T-helper 17 cell (primary cell): ENCODE measurements at places on chromosomes 12 and 14. TPM values are rescaled to one million over a fixed set of nuclear protein-coding genes. Genes with fewer than 3 reads are reported as not detected.

The C2CD5 gene
- 31.6 TPM for total RNA-seq

DNA sequence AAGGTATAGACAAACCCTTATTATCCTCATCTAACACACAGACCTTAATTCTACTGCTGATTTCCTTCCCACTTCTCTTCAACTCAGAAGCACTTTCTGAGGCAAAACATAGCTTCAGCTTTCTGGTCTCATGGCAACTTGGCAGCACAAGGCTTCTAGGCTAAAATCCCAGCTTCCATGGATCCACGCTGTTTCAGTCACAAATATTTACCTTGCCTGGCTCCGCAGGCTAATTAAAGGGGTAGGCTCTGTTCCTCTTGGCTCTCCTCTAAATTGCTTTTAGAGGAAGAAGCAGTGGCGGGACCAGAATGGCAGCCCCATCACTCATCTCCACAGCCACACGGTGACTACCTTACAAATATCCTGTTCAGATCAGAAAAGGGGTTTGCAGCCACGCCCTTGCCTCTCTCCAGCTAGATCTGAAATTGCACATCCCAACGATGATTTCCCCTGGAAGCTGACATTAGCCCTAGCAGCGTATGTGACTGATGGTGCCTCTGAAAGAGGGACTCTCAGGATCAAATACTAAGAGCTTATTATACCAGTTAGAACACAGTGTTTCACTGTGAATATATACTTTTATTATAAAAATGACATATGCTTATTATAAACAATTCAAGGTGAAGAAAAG lies 221.5 kb upstream of the NUDT4 start:
- H3K4me1 ChIP-seq = no peaks in the 10 kb centered on the region
- H3K4me3 ChIP-seq = no peak overlapping the region
- H3K27ac ChIP-seq = no peak overlapping the region

DNA sequence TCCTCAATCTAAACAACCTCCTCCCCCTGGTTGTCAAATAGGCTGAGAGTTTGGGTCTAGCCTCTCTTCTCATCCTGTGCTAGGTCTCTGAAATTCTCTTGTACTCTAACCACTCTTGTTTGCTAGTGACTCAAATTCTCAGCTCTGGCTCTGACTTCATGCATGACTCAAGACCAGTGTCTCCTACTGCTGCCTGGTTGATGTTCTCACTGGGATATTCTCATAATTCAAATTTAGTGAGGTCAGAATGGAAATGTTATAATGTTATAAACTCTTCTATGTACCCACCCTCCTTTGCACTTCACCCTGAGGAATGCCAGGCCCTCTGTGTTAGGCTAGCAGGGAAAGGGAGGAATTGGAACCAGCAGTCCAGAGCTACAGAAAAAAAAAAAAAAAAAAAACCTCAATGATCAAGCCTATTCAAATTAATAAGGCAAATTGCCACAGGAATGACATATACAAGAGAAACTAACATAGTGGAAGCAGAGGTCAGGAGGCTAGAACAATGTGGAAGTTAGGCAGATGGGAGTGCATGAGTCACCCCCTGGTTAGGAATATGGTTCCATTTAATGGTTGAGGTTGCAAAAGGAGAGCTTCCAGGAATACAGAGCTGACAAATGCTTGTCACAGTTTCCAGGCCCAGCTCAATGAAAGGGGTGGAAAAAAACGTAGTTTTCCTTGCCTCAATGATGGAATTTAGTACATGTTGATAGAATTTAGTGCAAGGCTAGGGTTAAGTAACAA lies 459.5 kb downstream of the RMST start:
- H3K4me1 ChIP-seq = no peaks in the 10 kb centered on the region
- no peak for DNase-seq
- no peak overlapping the region for H3K4me3 ChIP-seq
- no peaks in the 10 kb centered on the region for H3K27me3 ChIP-seq

GRCh38 chr12:100208834-100209233 lies 8.2 kb downstream of the ACTR6 start:
- H3K4me3 ChIP-seq = no peak overlapping the region
- peak overlapping the region; percentile 69 for H3K27ac ChIP-seq
- no peak for DNase-seq
- H3K27me3 ChIP-seq = no peaks in the 10 kb centered on the region
- H3K36me3 ChIP-seq = no peaks in the 10 kb centered on the region

The KRT5 gene
- not detected for total RNA-seq

- no peak overlapping the region for H3K27ac ChIP-seq
- no peak overlapping the region for H3K4me3 ChIP-seq
- H3K4me1 ChIP-seq = peaks cover 5% of the 10 kb centered on the region
- DNase-seq = no peak
Observed at GRCh38 chr12:8508910-8509841, 4.1 kb upstream of the CLEC4D start.

The SLC41A2 gene
- total RNA-seq = 2.9 TPM

DNA sequence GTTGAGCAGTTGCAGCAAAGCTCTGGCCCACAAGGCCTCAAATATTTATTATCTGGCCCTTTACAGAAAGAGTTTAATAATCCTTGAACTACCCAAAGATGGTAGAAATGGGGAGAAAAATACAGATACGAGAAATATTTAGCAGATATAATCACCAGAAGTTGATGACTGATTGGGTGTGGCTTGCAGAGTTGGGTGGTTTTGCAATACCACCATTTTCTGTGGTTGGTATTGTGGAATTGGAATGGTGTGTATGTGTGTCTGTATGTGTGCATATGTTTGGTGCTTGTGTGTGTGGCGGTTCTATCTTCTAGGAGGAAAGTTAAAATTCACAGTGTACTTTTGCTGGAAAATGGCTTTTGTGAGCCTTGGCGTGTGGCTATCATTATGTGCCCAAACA lies 85.4 kb upstream of the MANSC4 start:
- H3K4me1 ChIP-seq = peaks cover 7% of the 10 kb centered on the region
- no peaks in the 10 kb centered on the region for H3K36me3 ChIP-seq
- H3K4me3 ChIP-seq = no peak overlapping the region
- H3K27ac ChIP-seq = no peak overlapping the region

The HIGD1C gene
- not detected for total RNA-seq

DNA sequence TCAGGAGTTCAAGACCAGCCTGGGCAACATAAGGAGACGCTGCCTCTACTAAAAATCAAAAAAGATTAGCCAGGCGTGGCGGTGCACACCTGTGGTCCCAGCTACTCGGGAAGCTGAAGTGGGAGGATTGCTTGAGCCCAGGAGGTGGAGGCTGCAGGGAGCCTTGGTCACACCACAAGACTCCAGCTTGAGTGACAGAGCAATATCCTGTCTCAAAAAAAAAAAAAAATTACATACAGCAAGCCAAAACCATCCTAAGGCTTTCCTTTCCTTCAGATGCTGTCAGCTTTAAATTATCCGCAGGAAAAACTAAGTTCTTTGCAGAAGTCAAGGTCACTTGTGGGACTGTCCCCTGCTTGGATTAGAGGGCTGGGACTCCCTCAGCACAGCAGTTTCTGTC lies 1.3 kb downstream of the CS start:
- peak overlapping the region; percentile 94 for H3K27ac ChIP-seq
- DNase-seq = no peak
- peak overlapping the region; percentile 94 for H3K4me3 ChIP-seq
- peaks cover 39% of the 10 kb centered on the region for H3K4me1 ChIP-seq
- no peaks in the 10 kb centered on the region for H3K27me3 ChIP-seq

DNA sequence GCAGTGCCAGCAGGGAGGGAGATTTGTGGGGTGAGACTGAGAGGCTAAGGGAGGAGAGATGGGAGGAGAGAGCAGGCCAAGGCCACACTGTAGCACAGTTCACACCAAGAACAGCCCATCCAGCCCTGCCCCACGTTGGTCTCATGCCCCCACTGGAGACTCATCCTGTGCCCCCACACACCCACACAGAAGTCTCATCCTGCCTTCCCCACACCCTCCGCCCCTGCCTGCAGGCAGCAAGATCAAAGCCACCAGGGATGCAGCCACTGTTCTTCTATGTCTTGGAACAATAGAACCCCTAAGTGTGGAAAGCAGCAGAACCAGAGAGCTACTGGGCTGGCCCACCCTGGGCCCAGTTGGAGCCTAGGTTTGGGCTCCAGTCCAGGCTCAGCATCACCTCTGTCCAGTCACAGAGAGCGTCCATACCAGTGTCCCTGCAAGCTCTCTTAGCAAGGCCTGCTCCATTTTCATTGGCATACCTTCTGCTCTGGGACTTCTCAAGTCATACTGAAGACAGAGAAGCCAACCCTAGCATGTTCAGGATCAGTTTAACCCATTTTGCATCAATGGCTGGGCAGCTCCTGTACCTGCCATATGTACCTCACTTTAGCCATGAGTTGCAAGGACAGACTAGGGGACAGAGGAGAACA lies 31.7 kb upstream of the HDAC7 start:
- peaks cover 4% of the 10 kb centered on the region for H3K4me1 ChIP-seq
- H3K27me3 ChIP-seq = no peaks in the 10 kb centered on the region
- no peak for DNase-seq
- H3K36me3 ChIP-seq = no peaks in the 10 kb centered on the region
- H3K27ac ChIP-seq = peak overlapping the region; percentile 24
- no peak overlapping the region for H3K4me3 ChIP-seq
